ENCODE measurements at places on chromosomes 3 and 15.

DNA sequence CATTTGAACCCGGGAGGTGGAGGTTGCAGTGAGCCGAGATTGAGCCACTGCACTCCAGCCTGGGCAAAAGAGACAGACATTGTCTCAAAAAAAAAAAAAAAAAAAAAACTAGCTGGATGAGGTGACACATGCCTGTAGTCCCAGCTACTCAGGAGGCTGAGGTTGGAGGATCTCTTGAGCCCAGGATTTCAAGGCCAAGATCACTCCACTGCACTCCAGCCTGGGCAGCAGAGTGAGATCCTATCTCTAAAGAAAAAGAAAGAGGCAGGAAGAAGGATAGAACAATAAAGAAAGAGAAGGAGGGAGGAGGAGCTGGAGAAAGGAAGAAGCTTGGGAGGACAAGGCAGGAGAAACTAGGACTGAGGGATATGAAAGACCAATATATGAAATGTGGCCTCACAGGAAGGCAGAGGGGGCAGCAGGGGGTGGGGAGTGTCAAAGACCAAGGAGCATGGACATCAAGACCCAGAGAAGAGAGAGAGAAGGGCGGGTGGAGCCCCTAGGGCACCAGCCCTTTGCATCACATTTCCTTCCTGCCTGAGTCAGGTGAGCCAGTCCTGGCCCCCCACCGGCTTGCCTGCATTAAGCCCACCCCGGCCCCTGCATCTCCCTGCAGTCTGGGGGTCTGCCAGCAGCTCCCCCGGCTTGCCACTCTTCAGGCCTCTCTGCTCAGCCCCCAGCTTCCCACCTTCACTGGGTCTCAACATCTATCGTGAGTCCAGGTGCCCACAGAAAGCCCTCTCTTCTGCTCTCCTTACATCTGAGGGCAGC lies 11.5 kb downstream of the IGDCC3 start:
- DNase-seq, result no peak

DNA sequence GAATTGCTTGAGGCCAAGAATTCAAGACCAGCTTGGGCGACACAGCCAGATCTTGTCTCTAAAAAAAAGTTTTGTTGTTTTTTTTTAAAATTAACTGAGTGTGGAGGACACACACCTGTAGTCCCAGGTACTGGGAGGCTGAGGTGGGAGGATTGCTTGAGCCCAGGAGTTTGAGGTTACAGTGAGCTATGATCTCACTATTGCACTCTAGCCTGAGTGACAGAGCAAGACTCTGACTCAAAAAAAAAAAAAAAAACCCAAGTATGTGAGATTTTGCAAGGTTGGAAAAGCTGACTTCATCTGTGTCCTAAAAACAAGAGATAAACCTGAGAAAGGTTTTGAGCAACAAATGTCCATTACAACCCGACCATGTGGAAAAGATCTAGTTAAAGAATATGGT lies 5.4 kb upstream of the TOPBP1 start:
- DNase-seq, result no peak

- DNase-seq, result no peak
Measured at GRCh38 chr15:77026501-77027110, 31.7 kb downstream of the PSTPIP1 start.

DNA sequence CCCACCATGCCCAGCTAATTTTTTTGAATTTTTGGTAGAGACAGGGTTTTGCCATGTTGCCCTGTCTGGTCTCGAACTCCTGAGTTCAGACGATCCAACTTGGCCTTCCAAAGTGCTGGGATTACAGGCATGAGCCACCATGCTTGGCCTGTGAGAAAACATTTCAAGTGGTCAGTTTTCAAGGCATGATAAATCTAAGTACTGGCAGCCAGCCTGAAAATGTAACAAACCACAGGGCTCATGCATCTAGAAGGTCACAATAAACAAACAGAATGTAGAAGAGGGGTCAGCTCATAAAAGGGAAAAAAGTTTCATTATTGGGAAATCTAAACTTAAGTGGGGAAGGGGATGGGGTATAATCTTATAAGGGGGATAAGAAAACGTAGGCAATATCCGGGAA lies 39.9 kb downstream of the PPCDC start:
- no peak for DNase-seq

GRCh38 chr15:83449250-83449671 lies 2.1 kb downstream of the SH3GL3 start:
- no peak for DNase-seq

DNA sequence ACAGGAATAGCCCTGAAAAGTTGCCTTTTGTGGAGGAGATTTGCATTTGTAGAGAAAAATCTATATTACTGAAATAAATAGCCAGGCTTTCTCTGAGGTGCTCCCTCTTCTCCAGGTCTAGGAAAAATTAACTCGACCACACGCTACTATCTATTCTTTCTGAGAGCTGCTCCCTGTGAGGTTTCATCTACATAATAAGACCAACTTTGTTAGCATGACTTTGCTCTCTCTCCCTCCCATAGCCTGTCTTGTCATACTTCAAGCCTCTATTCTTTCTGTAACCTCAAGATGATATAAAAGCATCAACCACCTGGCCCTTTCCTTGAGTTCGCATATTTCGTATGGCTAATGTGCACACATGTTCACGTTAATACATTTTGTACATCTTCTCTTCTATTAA lies 75.8 kb upstream of the STRIT1 start:
- no peak for DNase-seq

DNA sequence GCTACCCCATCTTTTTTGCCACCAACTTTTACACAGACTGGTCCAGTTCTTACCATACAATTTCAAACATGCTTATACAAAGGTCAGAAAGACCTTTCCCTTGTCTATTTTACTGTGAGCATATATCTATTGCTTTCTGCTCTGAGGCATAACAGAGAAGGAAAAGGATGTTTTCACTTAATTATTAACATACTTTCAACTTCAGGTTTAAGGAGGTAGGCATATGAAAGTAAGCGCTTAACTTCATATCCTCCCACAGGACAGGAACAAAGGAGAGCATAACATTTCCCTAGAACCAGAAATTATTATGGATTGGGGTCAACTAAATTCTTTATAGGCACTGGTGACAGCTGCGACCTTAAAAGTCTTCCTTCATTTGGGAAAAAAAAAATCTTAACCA lies 1.1 kb downstream of the MYEF2 start:
- DNase-seq, result no peak

- DNase-seq, result no peak
Measured at GRCh38 chr15:71951134-71951533, 140.8 kb downstream of the NR2E3 start.

GRCh38 chr15:66454143-66454542 lies 43.4 kb downstream of the SNAPC5 start:
- no peak for DNase-seq

DNA sequence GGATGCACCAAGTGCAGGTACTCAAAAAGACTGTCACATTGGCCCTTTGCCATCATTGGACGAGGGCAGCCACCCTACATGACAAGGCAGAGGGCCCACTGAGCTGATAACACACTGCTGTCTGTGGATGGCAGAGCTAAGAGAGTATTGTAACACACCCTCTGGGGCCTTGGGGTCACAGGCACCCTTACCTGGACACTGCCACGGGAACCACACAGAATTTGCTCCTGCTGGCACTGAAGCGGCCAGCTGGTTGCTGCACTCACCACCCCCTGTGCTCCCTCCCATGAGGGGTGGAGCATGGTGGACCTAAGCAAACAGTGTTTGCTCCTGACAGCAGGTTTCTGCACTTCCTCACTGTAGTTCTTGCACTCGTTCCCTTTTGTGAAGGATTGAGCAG lies 208.2 kb upstream of the SGO1 start:
- no peak for DNase-seq

DNA sequence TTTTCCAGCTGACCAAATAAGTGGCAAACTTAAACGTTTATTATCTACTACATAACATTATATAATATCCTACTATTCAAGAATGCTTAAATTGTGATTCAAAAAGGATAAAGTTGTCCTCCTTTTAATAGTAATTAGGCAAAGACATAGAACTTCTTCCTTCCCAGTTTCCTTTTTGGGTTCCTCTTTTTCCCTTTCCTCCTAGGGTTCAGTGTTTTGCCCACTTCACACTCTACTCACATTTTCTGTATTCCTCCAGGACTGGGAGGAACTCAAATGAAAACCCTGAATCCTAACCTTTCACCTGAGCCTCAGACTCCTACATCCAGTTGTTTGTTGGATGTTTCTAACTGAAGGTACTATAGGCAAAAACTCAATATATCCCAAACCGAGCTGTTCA lies 132.5 kb downstream of the PEAK1 start:
- DNase-seq, result no peak

GRCh38 chr15:71800190-71800589 lies 10.2 kb upstream of the NR2E3 start:
- DNase-seq, result no peak

- no peak for DNase-seq
Measured at GRCh38 chr15:89521605-89522004, 25.2 kb upstream of the RHCG start.

- no peak for DNase-seq
Measured at GRCh38 chr3:172061724-172062184, 22.4 kb downstream of the FNDC3B start.

DNA sequence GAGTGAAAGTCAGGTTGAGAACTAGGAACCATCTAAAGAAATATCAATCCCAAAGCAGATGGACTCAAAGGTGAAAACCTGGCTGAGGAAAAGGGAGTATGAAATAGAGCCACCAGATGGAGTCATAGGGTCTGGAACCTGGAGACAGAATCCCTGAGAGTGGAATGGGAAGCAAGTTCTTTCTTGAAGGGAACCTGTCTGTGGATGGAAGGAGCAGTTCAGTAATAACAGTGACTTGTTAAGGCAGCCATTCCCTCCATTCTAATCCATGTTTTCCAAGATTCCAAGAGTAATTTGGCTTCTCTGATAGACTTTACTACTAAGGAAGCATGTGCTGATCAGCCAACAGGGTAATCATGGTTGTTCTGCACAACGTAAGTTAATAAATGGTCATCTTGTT lies 22.5 kb upstream of the AQP9 start:
- DNase-seq, result no peak
